ENCODE measurements at places on chromosomes 1 and 21.

- no peak for DNase-seq
Observed at GRCh38 chr1:247430434-247430833, 14.5 kb downstream of the NLRP3 start.

DNA sequence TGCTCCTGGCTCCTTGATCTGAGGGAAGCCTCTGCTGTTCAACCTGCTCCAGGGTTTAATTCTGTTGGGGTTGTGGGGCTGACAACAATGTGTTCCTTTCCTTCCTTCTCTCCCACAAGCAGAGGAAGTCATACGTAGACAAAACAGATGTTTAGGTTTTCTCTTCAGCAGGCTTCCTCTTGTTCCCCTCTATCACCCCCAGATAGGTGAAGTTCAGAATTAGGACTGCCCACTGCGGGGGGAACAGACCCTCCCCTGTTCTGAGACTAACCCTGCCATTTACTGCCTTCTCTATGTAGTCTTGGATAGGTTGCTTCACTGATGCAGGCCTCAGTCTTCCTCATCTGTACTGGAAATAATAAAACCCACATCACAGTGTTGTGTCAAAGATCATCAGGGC lies 30.0 kb upstream of the NRDC start:
- DNase-seq, result no peak

DNA sequence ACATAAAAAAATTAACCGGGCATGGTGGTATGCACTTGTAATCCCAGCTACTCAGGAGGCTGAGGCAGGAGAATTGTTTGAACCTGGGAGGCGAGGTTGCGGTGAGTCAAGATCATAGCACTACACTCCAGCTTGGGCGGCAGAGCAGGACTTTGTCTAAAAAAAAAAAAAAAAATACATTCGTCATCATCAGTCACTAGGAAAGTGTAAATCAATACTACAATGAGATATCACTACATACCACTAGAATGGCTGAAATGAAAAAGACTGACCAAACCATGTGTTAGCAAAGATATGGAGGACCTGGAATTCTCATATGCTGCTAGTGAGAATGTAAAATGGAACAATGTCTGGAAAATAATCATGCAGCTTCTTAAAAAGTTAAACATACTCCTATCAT lies 9.3 kb downstream of the SPATA45 start:
- DNase-seq, result no peak

GRCh38 chr1:92774407-92774806 lies 10.5 kb downstream of the EVI5 start:
- DNase-seq, result no peak

- no peak for DNase-seq
Observed at GRCh38 chr1:53061123-53061858, 722 bp upstream of the PODN start.

DNA sequence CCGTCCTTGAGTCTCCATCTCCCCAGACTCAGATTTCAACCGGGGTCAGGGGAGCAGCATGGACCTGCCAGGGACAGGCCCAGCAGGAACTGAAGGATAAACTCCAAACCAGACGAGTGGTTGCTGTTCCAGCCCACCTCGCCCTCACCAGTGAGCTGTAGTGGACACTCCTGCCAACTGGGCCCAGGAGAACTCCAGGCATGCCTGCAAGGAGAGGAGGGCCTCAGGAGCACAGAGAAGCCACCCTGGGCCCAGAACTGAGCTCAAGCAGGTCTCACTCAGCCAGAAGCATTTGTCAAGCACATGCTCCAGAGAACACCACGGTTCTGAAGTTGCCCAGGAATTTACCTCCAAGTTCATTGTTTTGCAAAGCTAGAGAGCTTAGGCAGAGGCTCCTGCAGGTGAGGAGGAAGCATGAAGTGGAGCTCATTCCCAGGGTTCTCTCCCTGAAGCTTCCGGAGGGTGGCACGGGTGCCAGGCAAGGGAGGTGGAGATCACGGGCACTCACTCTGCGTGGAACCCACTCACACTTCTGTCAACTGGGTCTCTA lies 61.0 kb downstream of the MATN1 start:
- no peak for DNase-seq

DNA sequence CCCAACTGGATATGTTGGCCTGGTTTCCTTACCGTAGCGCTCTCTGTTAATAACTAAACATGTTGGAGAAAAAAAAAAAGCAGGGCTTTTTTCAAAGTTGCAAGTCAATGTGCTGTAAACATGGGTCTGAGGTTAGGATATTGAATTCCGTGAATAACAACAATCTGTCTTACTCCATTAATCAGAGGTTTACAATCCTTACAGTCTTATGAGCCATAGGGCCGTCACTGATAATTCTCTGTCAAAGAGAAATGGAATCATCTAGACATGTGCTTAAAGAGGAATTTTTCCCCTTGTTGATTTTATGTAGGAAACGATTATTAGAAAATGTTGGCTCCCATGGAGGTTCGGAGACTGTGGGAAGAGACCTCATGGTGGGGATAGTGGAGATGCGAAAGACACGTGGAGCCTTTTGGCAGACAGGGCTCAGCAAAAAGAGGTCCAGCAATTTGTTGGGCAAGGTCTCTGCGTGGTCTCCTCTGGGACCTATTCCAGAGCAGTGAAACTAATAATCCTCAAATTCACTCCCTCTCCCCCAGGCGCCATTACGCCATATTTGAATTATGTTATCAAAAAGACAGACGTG lies 83.5 kb upstream of the CLDN14 start:
- no peak for DNase-seq

- no peak for DNase-seq
Observed at GRCh38 chr1:12697397-12697796, 18.5 kb upstream of the AADACL3 start.

DNA sequence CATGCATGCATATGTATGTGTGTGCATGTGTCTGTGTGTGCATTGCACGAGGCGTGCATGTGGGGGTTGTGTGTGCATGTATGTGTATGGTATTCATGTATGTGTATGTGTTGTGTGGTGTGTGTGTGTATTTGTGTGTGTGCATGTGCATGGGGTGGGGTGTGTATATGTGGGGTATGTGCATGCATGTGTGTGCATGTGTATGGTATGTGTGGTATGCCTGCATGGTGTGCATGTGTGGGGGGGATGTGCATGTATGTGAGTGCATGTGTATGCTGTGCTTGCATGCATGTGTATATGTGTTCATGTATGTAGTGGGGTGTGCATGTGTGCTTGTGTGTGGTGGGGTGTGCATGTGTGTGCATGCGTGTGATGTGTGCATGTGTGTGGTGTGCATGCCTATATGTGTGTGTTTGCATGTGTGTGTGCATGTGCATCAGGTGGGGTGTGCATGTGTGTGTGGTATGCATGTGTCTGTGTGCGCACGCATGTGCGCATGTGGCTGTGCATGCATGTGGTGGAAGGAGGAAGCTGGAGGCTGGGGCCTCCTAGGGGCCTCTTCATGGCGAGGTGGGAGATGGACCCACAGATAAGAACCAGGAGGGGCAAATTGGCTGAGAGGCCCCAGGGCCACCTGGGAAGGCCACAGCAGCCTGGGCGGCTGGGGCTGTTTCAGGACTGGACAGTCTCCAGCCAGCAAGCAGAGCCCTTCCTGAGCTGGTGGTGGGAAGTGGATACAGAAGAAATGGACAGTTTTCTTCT lies 35.9 kb upstream of the ARF1 start:
- no peak for DNase-seq

DNA sequence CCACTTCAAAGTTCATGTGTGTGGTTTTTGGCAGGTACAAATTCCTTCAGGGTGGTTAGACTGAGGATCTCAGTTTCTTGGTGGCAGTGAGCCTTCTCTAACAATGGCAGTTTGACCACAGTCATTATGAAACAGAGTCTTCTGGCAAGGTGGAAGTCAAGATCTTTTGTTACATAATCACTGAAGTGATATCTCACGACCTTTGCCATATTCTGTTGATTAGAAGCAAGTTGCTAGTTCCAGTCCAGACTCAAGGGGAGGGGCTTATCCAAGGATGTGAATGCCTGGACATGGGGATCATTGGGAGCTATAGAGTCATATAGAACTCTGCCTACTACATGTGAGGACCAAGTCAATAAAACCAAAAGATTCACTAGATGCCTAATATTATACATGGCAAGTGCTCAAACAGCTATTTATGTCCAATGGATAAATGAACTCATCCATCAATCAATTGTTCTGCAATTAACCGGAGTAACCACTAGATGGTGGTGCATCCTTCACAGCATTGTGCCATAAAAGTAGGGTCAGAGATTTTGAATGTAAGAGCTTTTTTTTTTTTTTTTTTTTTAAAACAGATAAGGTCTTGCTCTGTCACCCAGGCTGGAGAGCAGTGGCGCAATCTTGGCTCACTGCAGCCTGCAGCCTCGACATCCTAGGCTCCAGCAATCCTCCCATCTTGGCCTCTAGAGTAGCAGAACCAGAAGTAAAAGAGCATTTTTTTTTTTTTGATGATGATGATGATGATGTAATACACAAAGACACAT lies 131.9 kb downstream of the CRB1 start:
- no peak for DNase-seq

DNA sequence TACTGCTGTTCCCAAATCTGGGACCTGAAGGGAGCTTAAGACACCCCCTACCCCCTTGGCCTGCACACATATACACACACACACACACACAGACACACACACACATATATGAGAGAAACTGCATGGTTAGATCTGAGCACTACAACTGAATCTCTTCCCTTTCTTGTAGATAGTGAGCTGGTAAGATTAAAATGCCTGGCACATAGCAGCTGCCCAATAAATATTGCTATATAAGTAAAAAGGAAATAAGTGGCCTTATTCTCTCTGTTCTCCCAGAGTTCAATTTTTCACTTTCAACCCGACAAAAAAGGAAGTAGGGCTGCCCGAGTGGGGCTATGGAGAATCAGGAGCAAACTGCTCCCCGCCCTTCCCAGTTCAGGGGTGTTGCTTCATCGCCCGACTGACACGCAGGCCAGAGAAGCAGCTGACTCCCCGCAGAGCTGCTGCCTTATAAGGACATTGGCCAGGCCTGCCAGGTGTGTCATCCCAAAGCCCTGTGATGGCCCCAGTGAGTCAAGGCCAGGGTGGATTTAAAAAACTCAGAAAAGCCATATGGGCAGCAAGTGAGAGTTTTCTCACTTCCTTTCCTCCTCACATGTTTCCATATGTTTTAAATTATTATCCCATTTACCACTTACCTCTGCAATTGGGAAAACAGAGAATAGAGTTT lies 106.5 kb upstream of the SLC44A3 start:
- DNase-seq, result no peak

DNA sequence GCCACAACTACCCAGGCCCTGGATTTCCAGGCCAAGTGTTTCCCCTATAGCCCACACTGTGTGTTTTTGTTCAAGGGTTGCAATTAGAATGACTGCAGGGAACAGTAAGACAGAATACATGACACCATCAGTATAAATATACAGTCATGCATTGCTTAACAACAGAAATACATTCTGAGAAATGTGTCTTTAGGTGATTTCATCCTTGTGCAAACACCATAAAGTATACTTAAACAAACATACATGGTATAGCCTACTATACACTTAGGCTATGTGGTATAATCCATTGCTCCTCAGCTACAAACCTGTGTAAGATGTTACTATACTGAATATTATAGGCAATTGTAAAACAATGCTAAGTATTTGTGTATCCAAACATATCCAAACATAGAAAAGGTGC lies 7.5 kb upstream of the SLC44A5 start:
- no peak for DNase-seq

GRCh38 chr1:94096797-94097549 lies 24.0 kb downstream of the ABCA4 start:
- no peak for DNase-seq

GRCh38 chr1:36154765-36155407 lies 1.1 kb upstream of the MAP7D1 start:
- DNase-seq, result no peak

GRCh38 chr1:19577036-19577435 lies 67.1 kb upstream of the NBL1 start:
- DNase-seq, result no peak

DNA sequence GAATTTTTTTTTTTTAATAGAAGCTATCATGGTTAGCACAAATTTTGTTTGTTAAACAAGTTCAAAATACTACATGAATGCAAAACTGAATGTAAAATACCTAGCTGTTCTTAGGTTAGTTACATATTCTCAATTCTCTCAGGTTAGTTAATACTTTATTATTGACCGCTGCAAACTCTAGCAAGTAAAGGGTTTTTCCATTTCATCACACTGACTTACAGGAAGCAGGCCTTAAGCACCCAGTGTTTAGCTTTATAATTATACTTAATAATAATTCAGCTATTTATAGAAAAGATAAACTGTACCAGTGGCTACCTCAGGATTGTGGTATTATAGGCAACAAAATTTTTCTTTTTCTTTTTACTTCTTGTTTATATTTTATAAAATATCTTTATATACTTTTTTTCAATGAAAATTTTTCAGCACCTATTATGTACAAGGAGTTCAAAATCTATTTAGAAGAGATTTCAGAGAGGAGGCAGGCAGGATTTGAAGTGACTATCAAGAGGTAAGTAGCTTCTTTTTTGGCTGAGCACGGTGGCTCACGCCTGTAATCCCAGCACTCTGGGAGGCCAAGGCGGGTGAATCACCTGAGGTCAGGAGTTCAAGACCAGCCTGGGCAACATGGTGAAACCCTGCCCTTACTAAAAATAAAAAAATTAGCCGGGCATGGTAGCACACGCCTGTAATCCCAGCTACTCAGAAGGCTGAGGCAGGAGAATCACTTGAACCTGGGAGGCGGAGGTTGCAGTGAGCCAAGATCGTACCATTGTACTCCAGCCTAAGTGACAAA lies 17.9 kb downstream of the PLPP3 start:
- DNase-seq, result no peak

DNA sequence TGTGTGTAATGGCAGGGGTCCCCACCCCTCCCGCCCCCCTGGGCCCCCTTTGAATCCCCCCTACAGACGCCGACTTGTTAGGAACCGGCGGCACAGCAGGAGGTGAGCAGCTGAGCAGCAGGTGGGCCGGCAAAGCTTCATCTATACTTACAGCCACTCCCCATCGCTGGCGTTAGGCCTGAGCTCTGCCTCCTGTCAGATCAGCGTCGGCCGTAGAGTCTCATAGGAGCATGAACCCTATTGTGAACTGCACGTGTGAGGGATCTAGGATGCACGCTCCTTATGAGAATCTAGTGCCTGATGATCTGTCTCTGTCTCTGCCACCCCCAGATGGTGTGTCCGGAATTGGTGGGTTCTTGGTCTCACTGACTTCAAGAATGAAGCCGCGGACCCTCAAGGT lies 14.9 kb upstream of the VPS26C start:
- no peak for DNase-seq

- no peak for DNase-seq
Observed at GRCh38 chr1:51305371-51305823, 25.0 kb downstream of the TTC39A start.

- DNase-seq, result no peak
Observed at GRCh38 chr1:245512980-245513578, 358.3 kb downstream of the KIF26B start.

- no peak for DNase-seq
Observed at GRCh38 chr1:17194615-17195528, 10.1 kb upstream of the PADI1 start.

DNA sequence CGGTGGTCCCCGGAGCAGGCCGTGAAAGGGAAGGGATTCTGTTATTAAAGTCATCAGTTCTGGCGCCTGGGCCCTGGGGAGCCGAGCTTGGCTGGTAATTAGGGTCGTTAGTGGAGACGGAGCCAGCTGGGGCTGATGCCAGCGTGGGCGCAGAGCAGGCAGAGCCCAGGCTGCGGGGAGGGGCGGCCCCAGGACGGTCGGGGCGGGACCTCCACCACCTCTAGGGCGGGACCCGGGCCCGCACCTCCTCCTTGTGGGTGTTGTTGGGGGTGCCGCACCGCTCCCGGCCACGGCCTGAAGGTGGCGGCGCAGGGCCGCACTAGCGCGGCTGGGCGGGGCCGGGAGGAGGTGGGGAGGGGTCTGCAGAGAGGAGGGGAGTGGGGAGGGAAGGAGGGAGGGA lies 470.6 kb downstream of the PTPRU start:
- DNase-seq, result no peak

GRCh38 chr1:155504207-155504606 lies 58.4 kb downstream of the ASH1L start:
- no peak for DNase-seq
